HCT116 (cell line): ENCODE measurements at places on chromosomes 7 and 10.

- no peak for DNase-seq
These were observed 600.1 kb upstream of the STEAP1 start for GRCh38 chr7:89554209-89554608.

GRCh38 chr7:98091523-98091922, 15.1 kb upstream of the LMTK2 start:
- DNase-seq = no peak

- no peak for DNase-seq
These were observed 16.5 kb upstream of the TRIM8 start for GRCh38 chr10:102627736-102628293.

DNA sequence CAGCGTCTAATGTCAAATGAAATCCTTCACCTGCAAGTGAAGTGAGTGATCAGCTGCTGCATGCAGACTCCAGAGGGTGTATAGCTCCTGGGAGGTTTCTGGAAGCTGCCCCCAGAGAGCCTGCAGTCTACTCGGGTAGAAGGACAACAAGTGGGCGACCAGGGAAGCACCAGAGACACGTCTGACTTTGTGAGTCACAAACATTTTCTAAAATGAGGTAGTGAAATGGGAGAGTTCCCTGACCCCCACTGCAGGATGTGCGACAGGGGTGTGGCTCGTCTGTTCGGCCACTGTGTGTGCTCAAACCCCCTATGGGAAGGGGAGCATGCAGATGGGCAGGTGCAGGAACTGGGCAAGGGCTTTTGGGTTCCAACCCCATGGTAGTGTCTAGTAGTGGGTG, 177.1 kb upstream of the PRKCQ start:
- DNase-seq = no peak

DNA sequence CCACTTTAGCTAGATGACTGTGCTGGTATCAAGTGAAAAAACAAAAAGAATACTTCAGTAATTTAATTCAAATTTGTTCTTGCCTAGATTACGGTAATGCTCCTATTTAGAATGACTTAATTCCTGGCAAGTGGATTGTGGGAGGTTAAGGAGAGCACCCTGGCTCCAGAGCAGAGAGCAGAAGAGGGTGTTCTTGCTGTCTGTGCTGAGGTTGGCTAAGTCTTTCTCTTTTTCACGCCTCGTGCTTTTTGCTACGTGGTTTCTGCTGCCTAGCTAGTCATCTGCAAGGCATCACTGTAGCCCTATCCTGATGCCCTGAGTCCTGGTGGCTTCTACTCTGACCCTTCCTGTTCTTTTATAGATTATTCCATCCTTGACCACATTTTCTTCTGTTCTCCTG, 101.4 kb downstream of the INSYN2A start:
- DNase-seq = no peak
